ENCODE measurements at places on chromosomes 7 and 10.

GRCh38 chr7:151794508-151795167, 82.3 kb downstream of the PRKAG2 start:
- no peak for DNase-seq

DNA sequence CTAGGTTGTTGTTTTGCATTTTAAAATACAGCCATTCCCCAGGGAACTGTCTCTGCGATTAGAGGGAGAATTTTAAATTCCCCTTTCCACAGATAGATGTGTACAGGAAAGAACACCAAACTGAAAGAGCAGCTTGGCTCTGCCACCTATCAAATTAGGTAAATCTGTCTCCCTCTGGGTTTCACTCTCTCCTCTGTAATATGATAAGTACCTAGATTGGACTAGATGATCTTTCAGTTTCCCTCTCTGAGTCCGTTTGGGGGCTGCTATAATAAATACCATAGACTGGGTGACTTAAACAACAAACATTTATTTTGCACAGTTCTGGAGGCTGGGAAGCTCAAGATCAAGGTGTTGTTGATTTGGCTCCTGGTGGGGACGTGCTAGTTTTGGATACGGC, 186.0 kb downstream of the KIF20B start:
- DNase-seq, result no peak

DNA sequence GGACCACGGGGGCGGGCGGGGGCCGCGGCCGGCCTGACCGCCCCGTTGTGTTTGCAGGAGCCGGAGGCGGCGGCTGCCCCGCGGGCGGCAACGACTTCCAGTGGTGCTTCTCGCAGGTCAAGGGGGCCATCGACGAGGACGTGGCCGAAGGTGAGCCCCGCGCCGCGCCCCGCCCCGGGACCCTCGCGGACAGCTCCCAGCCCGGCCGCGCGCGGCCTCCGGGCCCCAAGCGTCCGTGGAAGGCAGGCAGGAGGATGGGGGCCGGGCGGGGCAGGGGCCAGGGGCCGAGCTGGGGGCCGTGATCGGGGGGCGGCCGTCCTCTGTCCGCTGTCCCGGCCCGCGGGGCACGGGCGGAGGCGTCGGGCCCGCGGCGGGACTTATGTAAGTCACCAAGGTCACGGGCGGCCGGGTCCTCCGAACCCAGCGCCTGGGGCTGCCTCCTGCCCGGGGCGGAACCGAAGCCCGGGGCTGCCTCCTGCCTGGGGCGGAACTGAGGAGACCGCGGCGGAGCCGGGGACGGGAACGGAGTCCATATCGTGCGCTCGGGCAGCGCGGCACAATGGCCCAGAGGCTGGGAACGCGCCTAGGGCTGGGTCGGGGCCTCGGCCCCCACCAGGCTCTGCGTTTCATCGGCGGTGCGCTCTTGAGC, 497 bp downstream of the PPP2R2D start:
- peak; percentile 73 for DNase-seq

DNA sequence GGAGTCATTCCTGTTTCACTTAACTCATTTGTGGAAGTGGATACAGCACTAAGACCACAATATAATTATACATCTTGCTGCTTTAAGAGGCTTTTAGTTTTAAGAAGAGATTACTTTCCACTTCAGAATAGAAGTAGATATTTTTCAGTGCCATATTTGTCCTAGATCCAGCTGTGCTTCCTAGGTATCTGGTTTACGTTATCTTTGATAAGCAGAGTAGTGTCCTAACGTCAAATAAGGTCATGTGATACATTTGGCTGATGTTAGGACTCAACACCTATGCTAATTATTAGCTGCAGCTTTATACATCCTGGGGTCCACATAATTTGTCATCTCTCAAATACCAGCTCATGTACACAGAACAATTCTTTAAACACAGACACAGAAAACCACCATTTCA, 196.2 kb upstream of the SMIM30 start:
- no peak for DNase-seq

GRCh38 chr10:89047397-89047796, 56.8 kb downstream of the FAS start:
- DNase-seq, result no peak

- no peak for DNase-seq
Measured at GRCh38 chr10:131560706-131561355, 249.3 kb upstream of the TCERG1L start.

DNA sequence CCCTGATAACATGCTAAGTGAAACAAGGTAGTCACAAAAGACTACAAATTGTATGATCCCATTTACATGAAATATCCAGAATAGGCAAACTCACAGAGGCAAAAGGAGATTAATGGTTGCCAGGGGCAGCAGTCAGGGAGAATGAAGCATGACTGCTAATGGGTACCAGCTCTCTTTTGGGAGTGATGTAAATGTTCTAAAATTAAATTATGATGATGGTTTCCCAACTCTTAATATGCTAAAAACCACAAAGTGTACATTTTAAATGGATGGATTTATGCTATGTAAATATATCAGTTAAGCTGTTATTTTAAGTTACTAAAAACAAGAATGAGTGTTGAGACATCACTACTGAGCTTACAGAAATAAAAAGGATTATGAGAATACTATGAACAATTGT, 12.6 kb downstream of the CYP51A1 start:
- no peak for DNase-seq

DNA sequence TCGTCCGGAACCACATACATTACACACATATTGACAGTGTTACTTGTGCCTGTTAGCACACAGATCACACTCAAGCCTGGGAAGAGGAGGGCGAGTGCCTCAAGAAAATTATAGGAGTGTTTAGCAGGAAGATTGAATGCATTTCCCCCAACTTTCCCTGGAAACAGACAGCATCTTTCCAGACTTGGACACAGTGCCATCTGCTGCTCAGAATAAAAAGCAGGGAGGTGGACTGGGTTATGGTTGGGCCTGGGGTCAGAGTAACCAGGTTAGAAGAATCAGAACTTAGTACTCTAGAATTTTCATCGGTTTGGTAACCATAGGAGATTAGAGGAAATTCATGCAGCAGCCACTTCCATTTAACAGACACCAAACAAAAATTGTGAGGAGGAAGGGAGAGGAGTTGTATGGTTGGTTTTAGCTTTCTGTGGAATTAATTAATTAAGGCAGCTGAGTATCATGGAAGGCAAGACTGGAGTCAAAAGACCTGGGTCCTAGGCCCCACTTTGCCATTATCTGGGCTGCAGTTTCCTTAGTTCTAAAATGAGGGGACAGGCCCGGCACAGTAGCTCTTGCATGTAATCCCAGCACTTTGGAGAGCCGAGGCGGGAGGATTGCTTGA, 43.4 kb upstream of the OPTN start:
- peak; percentile 53 for DNase-seq

DNA sequence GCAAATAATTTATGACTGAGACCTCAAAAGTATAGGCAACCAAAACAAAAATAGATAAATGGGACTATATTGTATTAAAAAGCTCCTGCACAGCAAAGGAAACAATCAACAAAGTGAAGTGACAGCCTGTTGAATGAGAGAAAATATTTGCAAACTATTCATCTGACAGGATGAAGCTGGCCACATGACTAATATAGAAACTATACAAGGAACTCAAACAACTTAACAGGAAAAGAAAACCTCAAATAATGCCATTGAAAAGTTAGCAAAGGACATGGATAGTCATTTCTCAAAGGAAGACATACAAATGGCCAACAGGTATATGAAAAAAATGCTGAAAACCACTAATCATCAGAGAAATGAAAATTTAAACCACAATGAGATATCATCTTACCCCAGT, 245.1 kb downstream of the STK31 start:
- DNase-seq, result no peak

GRCh38 chr7:9192969-9193368, 759.6 kb downstream of the NXPH1 start:
- no peak for DNase-seq

- no peak for DNase-seq
Measured at GRCh38 chr7:126529254-126529653, 723.5 kb downstream of the GRM8 start.

- DNase-seq, result no peak
Measured at GRCh38 chr7:34109936-34110780, 204.8 kb downstream of the BMPER start.

GRCh38 chr7:77339726-77340125, 76.4 kb downstream of the GSAP start:
- DNase-seq, result no peak

DNA sequence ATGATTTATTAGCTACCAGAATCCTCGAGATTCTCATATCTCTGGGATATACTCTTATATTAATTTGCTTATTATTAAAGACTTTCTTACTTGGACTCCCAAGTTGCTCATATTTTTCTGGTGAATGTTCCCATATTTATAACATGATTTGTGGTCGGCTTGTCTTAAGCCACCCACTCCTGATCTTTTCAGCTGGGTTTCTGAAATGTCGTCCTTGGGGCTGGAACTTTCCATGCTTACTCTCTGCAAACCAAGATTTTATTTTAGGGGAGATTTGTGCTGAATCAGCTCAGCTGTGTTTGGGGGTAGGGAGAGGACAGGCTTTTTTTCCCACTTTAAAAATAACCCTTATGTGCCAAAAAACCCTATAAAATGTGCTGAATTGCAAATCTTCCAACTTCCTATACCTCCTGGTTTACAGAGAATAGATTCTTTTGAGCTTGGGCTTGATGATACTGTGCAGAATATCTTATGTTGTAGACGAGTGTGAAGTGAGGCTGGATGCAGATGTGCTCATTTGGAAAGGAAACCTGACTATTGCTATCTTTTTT, 162.1 kb downstream of the SND1 start:
- no peak for DNase-seq

- no peak for DNase-seq
Measured at GRCh38 chr7:110835849-110836248, 255.1 kb upstream of the LRRN3 start.
